ENCODE measurements at places on chromosomes 7 and 10.

GRCh38 chr10:603745-604144 is 85.7 kb downstream of the DIP2C start:
- DNase-seq: no peak

DNA sequence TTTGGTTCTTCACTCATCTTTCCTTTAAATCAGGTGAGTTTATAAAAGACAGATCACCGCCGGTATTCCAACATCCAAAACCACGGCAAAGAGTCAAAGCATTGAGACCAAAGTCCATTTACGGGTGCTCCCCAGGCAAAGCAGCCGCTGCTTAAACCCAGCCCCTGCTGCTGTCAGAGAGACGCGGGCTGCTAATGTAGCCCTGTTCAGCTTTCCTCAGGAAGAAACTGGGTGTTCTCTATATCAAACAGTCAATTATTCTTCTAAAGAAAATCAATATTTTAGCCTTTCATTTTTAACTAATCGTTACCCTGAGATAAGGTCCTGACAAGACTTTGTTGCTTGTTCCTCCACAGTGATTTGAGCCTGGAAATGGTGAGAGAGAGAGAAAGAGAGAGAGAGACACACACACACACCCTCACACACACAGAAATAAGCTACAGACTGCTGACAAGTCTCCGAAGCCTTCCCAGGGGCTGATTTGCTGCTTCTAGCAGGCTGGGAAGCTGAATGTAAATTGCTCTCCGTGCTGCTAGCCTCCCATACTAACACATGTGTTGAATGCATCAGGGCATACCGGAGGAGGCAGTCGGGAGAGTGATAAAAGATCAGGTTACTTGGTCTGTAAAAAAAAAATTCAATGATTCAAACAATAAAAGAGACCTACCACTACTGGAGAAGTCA is 183.0 kb upstream of the ANK3 start:
- DNase-seq: no peak

GRCh38 chr7:96026611-96027010 is 254.3 kb downstream of the DYNC1I1 start:
- DNase-seq: no peak

DNA sequence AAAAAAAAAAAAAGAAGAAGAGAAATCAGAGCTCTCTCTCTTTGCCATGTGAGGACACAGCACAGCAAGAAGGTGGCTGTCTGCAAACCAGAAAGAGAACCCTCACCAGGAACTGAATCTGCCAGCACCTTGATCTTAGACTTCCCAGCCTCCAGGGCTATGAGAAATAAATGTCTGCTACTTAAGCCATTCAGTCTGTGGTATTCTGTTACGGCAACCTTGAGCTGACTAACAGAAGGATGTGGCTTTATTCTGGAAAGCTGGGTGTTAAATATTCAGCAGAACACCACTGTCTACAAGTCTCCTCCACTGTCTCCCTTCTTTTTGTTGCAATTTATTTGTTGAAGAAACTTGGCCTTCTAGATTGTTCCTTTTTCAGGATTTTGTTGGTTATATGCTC is 5.0 kb downstream of the COL26A1 start:
- DNase-seq: no peak

DNA sequence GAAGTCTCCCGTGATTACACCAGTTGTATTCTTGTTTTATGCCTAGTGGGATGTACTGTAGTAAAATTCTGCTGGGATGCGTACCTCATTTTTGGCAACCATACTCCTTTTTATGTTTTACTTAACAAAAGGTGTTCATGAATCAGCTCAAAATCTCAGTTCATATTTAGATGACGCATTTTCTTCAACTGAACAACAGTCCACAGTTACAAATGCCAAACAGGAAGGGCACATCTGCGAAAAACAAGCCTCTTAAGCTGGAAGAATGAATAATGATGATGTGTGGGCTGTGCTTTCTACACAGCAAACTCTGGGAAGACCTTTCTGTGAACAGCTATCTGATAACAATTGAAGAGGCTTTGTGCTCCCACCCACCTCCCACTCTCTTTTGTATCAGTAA is 68.4 kb upstream of the NRBF2 start:
- DNase-seq: no peak

DNA sequence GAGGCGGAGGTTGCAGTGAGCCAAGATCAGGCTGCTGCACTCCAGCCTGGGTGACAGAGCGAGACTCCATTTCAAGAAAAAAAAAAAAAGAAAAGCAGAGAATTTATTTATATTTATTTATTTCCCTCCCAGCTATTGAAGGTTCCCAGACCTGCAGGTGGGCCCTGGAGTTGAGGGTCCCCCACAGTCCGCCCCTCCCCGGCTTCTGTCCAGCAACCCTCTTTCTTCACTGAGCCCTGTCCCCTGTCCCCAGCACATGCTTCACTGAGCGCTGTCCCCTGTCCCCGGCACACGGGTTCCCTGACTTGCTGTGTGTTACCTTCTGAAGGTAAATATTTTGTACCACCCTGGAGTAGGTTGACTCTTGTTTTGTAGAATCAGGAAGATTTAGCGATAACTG is 301.7 kb upstream of the PITRM1 start:
- DNase-seq: no peak

- no peak for DNase-seq
Observed at GRCh38 chr10:66835400-66835799, 90.4 kb upstream of the LRRTM3 start.

DNA sequence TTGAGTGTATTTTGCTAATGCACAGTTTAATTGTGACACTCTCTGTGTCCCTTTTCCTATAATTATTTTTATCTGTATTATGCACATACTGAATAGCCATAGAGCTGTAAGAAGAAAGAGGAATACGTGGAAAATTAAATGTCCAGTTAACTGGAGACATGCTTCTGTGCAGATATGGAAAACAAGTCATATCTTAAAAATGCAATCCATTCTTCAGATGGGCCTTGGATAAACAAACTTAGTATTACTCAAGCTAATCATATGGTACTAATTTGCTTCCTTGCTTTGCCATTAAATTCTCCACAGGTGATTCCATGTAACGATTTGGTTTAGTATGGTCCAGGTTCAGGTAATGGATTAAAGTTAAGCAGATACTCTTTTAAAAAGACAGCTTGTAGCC is 201.2 kb upstream of the CELF2 start:
- no peak for DNase-seq

GRCh38 chr7:33970536-33970935 is 65.2 kb downstream of the BMPER start:
- DNase-seq: no peak

DNA sequence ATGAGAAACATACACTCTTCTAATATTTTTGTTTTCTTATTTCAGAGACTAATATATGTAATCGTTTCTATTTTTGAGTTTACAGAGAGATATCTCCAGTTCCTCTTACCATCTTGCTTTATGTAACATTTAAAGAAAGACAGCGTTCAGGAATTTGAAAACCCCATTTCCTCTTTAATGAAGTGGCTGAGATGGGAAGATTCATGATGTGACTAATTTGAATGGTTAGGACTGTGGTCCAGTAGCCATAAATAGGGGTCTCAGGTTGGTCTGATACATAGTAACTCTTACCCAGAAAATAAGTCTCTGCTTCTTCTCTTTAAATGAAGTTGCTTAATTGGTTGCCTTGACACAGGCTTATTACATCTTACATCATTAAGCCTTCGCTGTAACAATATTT is 6.9 kb downstream of the KMT2E start:
- peak; percentile 48 for DNase-seq

GRCh38 chr10:70751356-70751755 is 33.8 kb downstream of the TBATA start:
- no peak for DNase-seq

- peak; percentile 62 for DNase-seq
Observed at GRCh38 chr7:81810476-81811155, 40.8 kb upstream of the HGF start.

- DNase-seq: no peak
Observed at GRCh38 chr10:63833411-63834060, 312.3 kb downstream of the REEP3 start.

GRCh38 chr10:69659241-69660038 is 29.4 kb downstream of the FAM241B start:
- no peak for DNase-seq

- no peak for DNase-seq
Observed at GRCh38 chr10:86091216-86091615, 275.4 kb downstream of the GRID1 start.

DNA sequence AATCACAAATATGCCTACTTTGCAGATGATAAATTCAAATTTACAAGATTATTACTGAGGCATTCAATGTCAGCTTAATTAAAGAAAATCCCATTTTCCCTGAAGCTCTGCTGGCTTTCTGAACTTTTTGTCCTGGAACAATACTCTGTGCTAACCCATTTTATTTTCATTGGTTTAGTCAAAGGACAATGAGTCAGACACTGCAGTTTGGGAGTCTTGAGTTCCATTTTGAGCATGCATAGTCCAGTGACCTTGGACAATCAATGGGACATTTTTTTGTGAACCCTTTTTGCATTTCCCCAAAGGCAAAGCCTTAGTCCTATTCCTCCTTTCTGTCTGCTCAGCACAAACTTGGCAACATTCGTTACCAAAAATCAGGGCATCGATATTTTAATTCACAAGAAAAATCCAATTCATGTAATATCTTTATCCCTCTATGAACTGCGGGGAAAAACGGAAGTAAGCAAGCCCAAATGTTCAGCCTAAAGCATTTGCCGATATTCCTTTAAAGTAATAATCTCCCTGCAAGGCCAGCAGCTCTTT is 339.8 kb downstream of the RNLS start:
- DNase-seq: no peak

GRCh38 chr7:102306916-102307677 is 20.4 kb downstream of the SH2B2 start:
- DNase-seq: peak; percentile 88

- no peak for DNase-seq
Observed at GRCh38 chr10:130358981-130359650, 222.9 kb downstream of the GLRX3 start.

DNA sequence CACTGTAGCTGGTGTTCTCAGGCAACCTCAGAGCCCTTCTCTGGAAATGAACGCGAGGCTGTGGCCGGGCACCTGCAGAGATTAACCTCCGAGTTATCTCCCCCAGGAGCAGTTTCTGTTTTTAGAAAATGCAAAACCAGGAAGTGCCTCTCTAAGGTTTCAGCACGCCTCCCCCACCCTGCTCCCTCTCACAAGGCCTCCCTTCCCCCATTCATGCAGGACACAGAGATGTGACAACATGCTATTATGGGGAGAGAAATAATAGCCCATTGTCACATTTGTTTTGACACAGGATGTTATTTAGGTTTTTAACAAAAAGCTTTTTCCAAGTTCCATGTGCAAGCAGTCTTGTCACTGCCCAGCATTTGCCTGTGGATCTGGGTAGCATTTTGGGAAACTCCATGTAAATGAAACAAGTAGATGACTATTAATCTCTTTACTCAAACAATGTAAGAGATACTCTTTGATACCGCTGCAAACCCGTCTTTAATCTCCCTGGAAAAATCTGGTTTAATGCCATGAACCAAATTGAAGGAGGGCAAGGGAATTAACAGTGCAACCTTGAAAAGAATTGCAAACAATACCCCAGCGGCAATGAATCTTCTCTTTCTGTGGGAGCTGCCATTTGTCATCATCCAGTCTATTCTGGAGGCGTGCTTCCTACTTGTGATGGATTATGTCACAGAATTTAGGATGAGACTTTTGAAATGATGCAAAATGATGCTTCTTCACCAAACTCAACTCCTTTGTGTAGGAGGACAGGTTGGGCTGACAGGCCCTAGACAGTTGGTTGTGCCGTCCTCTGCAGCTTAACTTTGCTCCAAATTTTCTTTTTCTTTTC is 86.5 kb upstream of the NMT2 start:
- no peak for DNase-seq

DNA sequence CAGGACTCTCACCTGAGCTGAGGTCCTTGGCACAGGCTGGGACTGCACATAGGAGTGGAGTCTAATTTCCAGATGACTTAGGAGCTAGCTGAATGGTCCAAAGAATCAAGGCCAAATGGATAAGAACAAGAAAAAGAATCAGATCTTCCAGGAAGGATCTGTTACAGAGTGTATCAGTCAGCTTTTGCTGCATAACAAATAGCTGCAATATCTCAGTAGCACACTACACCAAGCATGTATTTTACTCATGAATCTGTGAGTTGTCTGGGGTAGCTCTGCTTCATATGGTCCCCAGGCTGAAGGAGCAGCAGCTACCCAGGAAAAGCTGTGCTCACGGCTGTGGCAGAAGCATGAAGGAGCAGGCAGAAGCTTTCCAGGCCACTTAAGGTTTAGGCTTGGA is 60.6 kb upstream of the LOXL4 start:
- DNase-seq: no peak

GRCh38 chr7:28006491-28006890 is 174.1 kb downstream of the JAZF1 start:
- DNase-seq: no peak

- no peak for DNase-seq
Observed at GRCh38 chr10:22658745-22659410, 55.5 kb downstream of the PIP4K2A start.

DNA sequence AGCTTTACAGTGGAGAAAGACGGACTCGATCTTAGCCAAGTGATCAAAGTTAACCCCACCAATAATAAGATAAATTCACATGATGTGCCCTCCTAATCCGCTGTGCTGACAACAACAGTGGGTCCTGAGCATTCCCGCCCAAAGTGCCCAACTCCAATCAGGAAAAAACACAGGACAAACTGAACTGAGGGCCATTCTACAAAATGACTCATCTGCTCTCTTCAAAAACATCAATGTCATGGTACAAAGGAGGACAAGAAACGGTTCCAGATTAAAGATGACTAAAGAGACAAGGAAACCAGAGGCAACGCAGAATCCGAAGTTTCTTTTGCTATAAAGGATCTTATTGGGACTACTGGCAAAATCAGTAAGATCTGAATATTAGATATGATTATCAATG is 79.4 kb downstream of the CTBP2 start:
- no peak for DNase-seq

DNA sequence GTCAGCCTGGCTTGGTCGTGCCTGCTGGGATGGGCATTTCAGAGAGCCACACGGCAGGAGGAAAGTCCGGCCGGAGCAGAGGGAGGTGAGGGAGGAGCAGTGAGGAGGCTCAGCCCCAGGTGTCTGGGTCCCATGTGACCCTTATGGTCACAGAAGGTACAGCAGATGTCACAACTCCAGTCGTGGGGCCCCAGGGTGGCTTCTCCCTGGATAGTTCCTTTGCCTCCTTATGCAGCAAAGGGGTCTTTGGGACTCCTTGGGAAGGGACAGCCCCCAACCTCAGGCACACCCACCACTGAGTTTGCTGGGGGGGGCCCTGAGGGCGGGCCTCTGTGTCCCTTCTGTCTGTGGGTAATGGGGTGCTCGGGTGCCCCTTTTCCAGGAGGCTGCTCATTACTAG is 19.6 kb upstream of the PRKAG2 start:
- no peak for DNase-seq

GRCh38 chr7:86485827-86486226 is 157.9 kb upstream of the GRM3 start:
- no peak for DNase-seq

- DNase-seq: no peak
Observed at GRCh38 chr10:102565793-102566192, 62.0 kb downstream of the SUFU start.

- DNase-seq: no peak
Observed at GRCh38 chr7:4667776-4668509, 14.2 kb upstream of the FOXK1 start.

GRCh38 chr7:127189074-127189473 is 63.7 kb downstream of the GRM8 start:
- DNase-seq: no peak
